ENCODE measurements at places on chromosomes 3 and 15.

GRCh38 chr3:11034309-11034985, 41.9 kb downstream of the SLC6A1 start:
- no peak for DNase-seq

GRCh38 chr15:42157981-42158765, 1.7 kb upstream of the PLA2G4F start:
- DNase-seq: no peak

GRCh38 chr15:101495334-101496197, 6.1 kb upstream of the PCSK6 start:
- DNase-seq: no peak

- no peak for DNase-seq
Measured at GRCh38 chr3:82082796-82083195, 321.4 kb upstream of the GBE1 start.

GRCh38 chr3:187101184-187102072, 37.9 kb downstream of the RPL39L start:
- peak; percentile 59 for DNase-seq

- no peak for DNase-seq
Measured at GRCh38 chr3:161263057-161263456, 41.9 kb downstream of the NMD3 start.

- no peak for DNase-seq
Measured at GRCh38 chr3:167148136-167148535, 232.0 kb downstream of the ZBBX start.

GRCh38 chr3:197516517-197516889, 39.3 kb downstream of the BDH1 start:
- no peak for DNase-seq

- DNase-seq: no peak
Measured at GRCh38 chr3:133124511-133124910, 86.3 kb downstream of the TMEM108 start.

GRCh38 chr3:57586778-57587177, 10.4 kb downstream of the ARF4 start:
- no peak for DNase-seq

DNA sequence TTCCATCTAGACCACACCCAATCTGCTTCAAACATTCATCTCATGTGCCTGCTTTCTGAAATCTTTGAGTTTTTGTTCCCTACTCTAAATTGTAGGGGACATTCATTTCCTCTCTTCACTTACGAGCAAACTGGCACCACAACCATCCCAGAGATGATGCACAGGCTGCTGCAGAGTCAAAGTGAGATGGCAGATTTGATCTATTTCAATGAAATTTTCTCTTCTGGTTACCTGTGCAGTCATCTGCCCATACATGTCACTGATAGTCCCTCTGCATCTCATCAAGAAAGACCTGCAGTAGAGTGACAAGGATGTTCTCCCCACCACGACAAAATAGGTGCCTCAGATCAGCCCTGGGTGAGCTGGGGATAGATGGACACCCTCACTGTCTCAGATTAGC, 118.2 kb upstream of the TNFAIP8L3 start:
- no peak for DNase-seq
